ENCODE measurements at places on chromosomes 3 and 15. TPM values are rescaled to one million over a fixed set of nuclear protein-coding genes. Genes with fewer than 3 reads are reported as not detected.

DNA sequence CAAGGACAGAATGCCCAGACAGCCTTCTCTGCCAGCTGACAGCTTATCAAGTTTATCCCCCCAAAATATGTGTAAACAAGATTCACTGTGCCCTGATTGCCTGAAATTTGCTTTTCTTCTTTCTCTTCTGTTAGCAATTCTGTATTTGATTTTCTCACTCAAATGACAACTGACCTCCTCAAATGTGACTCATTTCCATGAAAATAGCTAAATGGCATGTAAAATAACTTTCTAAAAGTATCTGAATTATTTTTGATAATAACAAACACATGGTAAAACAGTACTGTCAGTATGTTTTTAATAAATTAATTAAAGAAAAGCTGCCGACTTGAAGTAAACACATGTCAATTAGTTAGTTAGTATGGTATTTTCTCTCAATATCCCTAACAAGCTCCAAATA lies 202.3 kb upstream of the STAC start:
- DNase-seq: no peak

GRCh38 chr3:150365132-150365604 lies 42.9 kb upstream of the TSC22D2 start:
- no peak for DNase-seq

PODXL2 gene
- total RNA-seq: 70.8 TPM

DNA sequence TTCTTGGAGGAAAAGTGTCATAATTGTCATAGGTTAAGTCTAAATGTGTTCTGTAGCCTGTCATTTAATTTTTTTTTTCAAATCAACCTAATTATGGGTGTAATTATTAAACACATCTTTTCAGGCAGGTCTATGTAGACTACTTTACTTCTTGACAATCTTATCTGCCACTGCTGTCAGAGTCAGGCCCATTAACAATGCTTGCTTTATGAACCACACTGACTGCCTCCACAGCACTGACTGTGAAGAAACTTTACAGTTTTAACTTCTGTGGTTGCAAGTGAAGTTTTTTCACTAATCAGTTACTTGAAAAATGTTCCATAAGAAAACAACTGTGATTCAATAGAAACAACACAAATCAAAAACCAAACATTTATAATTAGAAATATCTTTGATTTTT lies 407.8 kb downstream of the PLCL2 start:
- no peak for DNase-seq

DNA sequence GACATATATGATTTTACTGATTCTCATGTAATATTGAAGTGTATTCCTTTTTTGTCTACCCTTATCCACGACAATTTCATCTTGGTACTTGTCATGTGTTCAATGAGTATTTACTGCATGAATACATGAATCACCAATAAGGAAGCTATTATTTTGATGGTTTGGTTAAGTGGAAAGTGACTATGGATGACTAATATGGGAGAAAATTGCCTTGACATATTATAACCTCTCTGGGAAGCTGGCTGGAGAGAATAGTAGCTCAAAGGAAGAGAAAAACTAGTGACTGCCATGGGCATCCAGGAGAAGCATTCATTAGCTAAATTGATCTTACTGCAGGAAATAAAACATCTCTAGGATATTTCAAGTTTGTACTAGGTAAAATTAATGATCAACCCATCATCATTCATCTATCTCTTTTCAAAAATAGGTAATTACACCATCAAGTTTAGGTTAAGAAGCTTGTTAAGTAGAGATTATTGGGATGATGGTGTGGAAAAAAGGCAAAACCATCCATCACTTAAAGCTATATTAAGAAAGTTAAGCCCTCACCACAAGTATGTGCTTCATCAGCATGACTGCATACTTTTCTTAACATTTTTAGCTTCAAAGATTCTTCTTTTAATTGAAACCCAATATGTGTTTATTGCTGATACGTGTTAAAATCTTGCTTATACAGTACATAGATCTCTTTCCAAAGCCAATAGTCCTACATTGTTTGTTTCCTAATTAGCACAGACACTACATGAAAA lies 455.2 kb upstream of the ARPP21 start:
- no peak for DNase-seq

GRCh38 chr3:139312959-139313358 lies 30.9 kb upstream of the MRPS22 start:
- DNase-seq: no peak

GRCh38 chr15:31483053-31483985 lies 156.7 kb downstream of the KLF13 start:
- DNase-seq: no peak

CPNE4 gene
- 18.1 TPM for total RNA-seq

ADAMTS9 gene
- 15.1 TPM for total RNA-seq

- no peak for DNase-seq
Measured at GRCh38 chr15:71627604-71628003, 182.8 kb upstream of the NR2E3 start.

SEMA3G gene
- total RNA-seq: 5.2 TPM

- no peak for DNase-seq
Measured at GRCh38 chr3:151604891-151605290, 128.8 kb upstream of the AADACL2 start.

GRCh38 chr15:64515196-64515595 lies 54.8 kb downstream of the ZNF609 start:
- DNase-seq: no peak

- DNase-seq: no peak
Measured at GRCh38 chr15:58145606-58146005, 7.4 kb downstream of the AQP9 start.

SLC22A14 gene
- not detected for total RNA-seq

SAMMSON gene
- total RNA-seq: not detected

LSAMP gene
- total RNA-seq: 36.6 TPM

DNA sequence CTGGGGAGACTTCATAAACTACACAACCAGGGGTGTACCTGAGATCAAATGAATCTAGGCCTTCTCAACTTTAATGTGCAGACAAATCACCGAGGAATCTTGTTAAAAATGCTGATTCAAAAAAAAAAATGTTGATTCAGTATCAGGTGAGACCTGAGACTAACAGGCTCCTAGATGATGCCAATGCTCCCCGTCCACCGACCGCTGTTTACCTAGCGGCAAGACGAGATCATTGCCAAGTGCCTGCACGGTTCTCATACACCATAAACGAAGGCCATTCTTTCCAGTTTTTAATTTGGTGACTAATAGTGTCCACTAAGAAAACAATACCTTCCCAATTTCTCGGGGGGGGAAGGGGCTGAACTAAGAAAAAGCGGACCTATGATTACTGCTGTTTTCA lies 2.5 kb upstream of the FSIP1 start:
- DNase-seq: no peak

GXYLT2 gene
- 0.82 TPM for total RNA-seq

ALDH1A2 gene
- total RNA-seq: 1.7 TPM

NIT2 gene
- total RNA-seq: 41.5 TPM

TF gene
- total RNA-seq: 0.98 TPM

DNA sequence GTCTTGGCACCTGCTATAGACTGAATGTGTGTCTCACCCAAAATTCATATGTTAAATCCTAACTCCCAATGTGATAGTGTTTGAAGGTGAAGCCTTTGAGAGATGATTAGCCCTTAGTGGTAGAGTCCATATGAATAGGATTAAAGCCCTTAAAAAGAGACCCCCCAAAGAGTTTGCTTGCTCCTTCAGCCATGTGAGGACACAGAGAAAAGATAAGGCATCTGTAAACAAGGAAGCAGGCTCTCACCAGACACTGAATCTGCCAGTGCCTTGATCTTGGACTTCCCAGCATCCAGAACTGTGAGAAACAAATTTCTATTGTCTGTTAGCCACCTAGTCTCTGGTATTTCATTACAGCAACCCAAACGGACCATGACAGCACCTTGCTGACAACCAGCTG lies 16.6 kb downstream of the KPNA1 start:
- no peak for DNase-seq

CCDC54 gene
- total RNA-seq: not detected

DNA sequence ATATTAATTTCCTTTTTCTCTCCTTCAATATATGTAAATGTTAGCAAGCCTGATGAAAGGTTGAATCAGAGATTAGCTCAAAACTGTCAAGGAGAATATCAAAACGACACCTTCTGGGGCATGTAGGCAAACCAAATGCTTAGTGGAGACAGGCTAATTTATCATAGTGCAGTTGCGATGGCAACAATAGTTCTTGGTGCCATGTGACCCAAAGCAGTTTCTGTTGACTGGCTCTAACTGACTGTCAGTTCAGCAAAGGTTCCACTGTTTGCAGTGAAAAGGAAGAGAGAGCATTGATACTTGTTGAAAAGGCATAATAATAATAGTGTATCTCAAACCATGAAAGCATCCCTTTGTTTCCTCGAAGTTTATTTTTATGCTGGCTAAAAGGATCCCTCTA lies 513.9 kb downstream of the NLGN1 start:
- DNase-seq: no peak

DNA sequence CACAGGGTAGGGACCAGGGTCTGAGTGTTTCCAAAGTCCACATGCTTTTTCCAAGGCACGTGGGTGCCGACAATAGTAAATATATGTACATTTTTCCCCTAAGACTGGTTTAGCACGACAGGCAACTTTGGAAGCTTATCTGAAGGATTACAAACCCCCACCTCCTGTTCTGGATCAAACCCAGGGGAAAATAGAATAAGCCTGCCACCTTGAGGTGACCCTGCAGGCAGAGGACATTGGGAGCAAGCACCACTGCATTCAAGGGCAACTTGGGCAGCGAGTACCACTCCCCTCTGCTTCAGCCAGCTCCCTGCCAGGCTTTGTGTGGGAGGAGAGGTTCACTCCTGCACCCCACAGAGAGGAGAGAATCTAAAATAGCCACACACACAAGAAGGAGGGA lies 44.8 kb downstream of the KBTBD12 start:
- peak; percentile 24 for DNase-seq

DNA sequence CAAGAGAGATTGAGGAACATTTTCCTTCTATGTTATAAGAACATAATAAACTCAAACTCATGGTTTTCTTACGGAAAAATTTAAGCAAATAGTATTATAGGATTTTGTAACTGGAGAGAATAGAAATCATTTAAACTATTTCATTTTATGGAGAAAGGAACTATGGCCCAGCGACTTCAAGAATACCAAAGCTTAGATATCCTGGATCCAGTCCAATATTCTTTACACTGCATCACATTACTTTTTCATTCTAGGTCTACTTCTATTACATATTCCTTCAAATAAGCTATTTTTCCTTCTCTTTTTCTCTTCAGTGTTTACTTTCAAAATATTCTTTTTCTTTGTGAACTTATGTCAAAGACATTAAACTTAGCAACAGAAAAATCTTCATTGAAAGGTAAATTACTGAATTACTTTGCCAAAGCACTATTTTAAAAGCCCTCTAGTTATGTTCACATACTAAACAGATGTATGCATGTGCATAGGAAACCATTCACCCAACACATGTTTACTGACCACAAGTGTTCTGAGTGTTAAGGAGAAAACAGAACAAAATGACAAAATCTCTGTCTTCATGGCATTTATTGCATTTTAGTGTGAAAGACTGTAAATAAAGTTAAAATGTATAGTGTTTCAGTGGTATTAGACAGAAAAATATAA lies 20.4 kb downstream of the KPNA4 start:
- no peak for DNase-seq

CELF6 gene
- 1.1 TPM for total RNA-seq

GRCh38 chr15:31847961-31848360 lies 182.4 kb upstream of the CHRNA7 start:
- no peak for DNase-seq

DNA sequence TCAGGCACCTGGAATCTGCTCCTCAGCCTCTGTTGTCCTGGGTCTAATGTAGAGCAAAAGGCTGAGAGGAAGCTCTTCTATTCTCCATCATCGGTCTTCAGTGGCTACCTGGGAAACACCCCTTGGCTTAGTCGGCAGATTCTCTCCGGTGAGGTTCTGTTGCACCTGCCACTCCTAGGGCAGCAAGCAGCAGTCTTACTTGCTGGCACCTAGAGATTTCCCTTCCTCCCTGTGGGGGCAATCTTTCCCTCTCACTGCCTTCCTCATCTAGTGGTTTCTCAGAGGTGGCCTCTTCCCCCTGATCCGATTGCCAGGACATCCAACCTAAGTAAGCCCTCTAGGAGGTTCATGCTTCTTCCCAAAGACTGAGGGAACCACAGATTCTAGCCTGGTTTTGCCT lies 60.8 kb downstream of the PLS1 start:
- no peak for DNase-seq

AGBL1 gene
- 0.05 TPM for total RNA-seq

- DNase-seq: no peak
Measured at GRCh38 chr3:63976161-63976871, 47.0 kb downstream of the PSMD6 start.

GRCh38 chr3:24185738-24186384 lies 240.8 kb downstream of the NR1D2 start:
- DNase-seq: peak; percentile 16

CEP19 gene
- total RNA-seq: 6.3 TPM

TMEM44 gene
- 37.3 TPM for total RNA-seq

DNA sequence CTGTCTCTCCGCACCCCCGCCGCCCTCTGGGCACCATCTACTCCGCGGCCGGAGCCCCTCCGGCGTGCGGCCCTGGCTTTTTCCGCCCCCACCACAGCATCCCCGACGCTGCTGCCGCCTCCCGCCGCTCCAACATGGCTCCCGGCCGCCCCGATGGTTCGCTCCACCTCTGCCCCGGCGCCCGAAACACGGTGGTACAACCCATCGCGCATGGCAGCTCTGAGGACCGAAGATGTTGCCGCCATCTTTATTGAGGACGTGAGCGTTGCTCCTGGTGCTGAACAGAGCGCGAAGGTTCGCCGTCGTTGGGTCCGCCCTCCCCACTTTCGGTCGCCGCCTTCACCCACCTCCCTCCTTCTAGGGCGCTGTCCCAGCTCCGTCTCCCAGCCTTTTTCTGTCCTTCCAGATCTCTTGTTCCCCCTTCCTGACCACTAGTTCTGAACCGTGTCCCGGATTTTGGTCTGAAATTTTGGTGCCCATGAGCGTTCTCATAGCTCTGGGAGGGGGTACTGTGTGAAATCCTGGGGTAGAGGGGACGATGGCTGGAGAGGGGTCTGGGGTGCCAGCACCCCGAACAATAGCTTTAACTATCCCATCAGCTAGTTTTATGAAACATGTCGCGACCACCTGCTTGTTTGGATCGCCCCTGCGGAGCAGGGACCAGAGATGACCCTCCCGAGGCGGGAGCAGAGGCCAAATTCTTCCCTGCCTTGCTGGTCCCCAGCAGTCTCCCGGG lies at the start of gene CELSR3:
TSS of gene CELSR3 (minus strand) at position 134 of the 736 bp plus-strand sequence. CDS start 252 bp downstream, outside the sequence.
- peak; percentile 85 for DNase-seq

RBPMS2 gene
- total RNA-seq: 40.5 TPM

- no peak for DNase-seq
Measured at GRCh38 chr15:63501256-63502089, 2.9 kb upstream of the USP3 start.

GRCh38 chr15:99504071-99504822 lies 61.5 kb upstream of the MEF2A start:
- DNase-seq: no peak

CPN2 gene
- total RNA-seq: not detected

- no peak for DNase-seq
Measured at GRCh38 chr3:178672275-178672674, 136.0 kb downstream of the KCNMB2 start.

LRRC31 gene
- not detected for total RNA-seq

SUCLG2 gene
- 36.4 TPM for total RNA-seq

MYZAP gene
- total RNA-seq: 0.28 TPM

GRCh38 chr15:41161336-41161735 lies 45.3 kb upstream of the INO80 start:
- DNase-seq: no peak

- DNase-seq: no peak
Measured at GRCh38 chr3:77414881-77415280, 375.0 kb downstream of the ROBO2 start.

IFRD2 gene
- 69.2 TPM for total RNA-seq

Data from neural crest cell (in vitro differentiated cells).